Non-pigmented ciliary epithelial cell (primary cell): ENCODE measurements at places on chromosomes 5 and 9.
A peak's percentile ranks its signal among the peaks of the same experiment; 100 is the strongest.

- DNase-seq: no peak
Observed at GRCh38 chr9:105864248-105864898, 170.0 kb downstream of the TMEM38B start.

- no peak for DNase-seq
Observed at GRCh38 chr5:45109062-45109461, 300.3 kb downstream of the MRPS30 start.

DNA sequence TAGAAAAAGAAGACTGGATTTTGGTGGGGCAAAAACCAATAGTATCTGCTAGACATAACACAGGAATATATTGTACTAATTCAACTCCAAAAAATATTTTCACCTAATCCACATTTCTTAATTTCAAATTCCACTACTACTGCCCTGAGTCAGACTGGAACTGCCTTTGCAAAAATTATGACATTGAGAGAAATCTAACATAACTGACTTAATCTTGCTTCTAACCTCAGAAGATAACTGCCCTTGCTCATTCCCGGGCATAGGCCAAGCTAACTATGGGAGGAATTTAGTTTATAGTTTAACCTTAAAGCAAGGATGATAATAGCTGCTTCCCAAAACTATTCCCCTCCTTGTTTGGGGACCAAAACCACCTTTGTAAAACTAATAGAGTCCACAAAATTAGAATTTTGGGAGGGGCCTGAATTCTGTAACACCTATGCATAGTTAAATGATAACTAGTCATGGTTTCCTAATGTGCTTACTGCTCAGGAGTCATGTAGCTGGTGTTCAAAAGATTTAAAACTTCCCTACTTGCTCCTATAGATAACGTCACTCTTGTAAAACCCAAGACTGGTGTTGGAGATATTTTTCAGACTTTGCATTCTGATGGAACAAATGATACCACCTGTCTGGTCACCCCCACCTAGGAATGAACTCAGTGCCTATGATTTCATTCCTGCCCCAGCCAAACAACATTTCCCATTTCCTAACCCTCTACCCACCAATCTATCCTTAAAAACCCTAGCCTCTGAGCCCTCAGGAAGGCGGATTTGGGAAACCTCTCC lies 14.1 kb upstream of the TXN start:
- DNase-seq: no peak

- no peak for DNase-seq
Observed at GRCh38 chr5:6899221-6899620, 186.0 kb downstream of the TENT4A start.

GRCh38 chr5:105288946-105289345 lies 1726.4 kb upstream of the NUDT12 start:
- DNase-seq: no peak

GRCh38 chr5:147921136-147921535 lies 14.8 kb upstream of the C5orf46 start:
- no peak for DNase-seq

- no peak for DNase-seq
Observed at GRCh38 chr9:128818839-128819715, 777 bp downstream of the ENDOG start.

DNA sequence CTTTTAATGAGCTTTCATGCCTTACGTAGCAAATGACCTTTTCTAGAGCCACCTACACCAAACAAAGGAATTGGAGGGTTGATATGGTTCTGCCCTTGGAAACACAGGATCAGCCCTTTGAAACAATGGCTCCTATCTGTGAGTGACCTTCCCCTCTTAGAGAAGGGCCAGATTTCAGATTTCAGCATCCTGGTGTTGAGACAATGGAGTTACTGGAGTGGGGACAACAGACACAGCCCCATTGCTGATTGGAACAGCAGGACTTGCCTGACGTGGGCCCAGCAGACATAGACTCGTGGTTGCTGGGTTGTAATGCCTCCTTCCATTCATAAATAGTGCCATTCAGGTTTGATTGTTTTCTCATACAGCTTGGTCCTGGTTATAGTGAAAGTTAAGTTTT lies 96.0 kb downstream of the GALNT10 start:
- DNase-seq: no peak

- DNase-seq: no peak
Observed at GRCh38 chr5:26572480-26572879, 465.9 kb downstream of the CDH9 start.

- DNase-seq: no peak
Observed at GRCh38 chr5:28215091-28215490, 1176.7 kb upstream of the CDH9 start.

- no peak for DNase-seq
Observed at GRCh38 chr9:127199001-127199791, 65.4 kb upstream of the GARNL3 start.

DNA sequence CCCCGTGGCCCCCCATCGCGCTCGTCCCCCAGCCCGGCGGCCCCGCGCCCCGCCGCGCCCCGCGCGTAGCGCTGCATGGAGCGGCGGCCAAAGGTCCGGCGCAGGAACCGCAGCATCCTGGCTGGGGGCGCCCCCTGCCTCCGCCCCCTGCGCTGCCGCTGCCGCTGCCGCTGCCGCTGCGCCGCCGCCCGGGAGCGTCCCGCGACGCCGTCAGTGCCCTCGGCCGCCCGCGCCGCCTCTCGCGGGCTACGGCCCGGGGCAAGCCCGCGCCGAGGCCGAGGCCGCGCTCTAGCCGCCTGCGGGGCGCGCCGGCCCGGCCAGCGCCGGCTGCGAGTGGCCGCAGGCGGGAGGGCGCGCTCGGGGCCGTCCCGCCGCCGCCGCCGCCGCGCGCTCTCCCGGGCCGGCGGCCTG lies 523 bp downstream of the EPB41L4B start:
- DNase-seq: no peak

DNA sequence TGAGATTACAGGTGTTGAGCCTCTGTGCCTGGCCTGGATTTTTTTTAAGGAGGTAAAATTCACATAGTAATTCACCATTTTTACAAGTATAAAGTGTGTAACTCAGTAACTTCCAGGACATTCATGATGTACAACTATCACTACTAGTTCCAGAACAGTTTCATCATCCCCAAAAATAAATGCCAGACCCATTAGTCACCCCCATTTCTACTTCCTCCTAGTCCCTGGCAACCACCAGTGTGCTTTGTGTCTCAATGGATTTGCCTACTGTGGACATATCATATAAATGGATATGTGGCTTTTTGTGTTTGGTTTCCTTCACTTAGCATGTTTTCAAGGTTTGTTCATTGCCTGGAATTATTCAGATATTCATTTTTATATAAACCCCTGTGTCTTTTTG lies 72.5 kb upstream of the PANK3 start:
- peak; percentile 32 for DNase-seq

GRCh38 chr9:68533678-68534077 lies 7.0 kb downstream of the TMEM252 start:
- no peak for DNase-seq

GRCh38 chr5:57552033-57552432 lies 69.4 kb upstream of the ACTBL2 start:
- DNase-seq: no peak

DNA sequence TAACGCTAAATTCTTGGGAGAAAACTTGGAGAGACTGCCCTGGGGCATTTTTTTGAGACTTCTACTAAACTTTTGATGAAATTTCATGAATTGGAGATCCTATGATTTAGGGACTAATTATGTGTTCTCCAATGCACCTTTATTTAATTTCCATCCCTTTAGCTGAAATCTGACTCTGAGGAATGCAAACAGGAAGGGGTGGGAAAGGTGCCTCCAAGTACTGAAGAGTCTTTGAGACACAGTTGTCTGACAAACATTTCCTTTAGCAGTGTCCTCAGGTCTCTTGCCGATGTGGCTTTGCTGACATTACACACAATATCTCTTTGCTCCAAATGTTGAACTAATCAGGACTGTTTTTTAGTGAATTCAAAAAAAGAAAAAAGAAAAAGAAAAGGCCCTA lies 76.9 kb downstream of the LIX1 start:
- DNase-seq: no peak

- DNase-seq: no peak
Observed at GRCh38 chr9:105693435-105694189, 729 bp upstream of the TMEM38B start.

- DNase-seq: no peak
Observed at GRCh38 chr5:59040804-59041201, 457.9 kb downstream of the RAB3C start.

- DNase-seq: no peak
Observed at GRCh38 chr5:8700671-8701070, 831.7 kb downstream of the MTRR start.

- no peak for DNase-seq
Observed at GRCh38 chr9:7549249-7549648, 250.3 kb downstream of the DMAC1 start.

GRCh38 chr9:4572184-4572826 lies 82.0 kb downstream of the SLC1A1 start:
- no peak for DNase-seq
